ENCODE measurements at places on chromosomes 7 and 10. TPM values are rescaled to one million over a fixed set of nuclear protein-coding genes. Genes with fewer than 3 reads are reported as not detected.
A peak's percentile ranks its signal among the peaks of the same experiment; 100 is the strongest.

DNA sequence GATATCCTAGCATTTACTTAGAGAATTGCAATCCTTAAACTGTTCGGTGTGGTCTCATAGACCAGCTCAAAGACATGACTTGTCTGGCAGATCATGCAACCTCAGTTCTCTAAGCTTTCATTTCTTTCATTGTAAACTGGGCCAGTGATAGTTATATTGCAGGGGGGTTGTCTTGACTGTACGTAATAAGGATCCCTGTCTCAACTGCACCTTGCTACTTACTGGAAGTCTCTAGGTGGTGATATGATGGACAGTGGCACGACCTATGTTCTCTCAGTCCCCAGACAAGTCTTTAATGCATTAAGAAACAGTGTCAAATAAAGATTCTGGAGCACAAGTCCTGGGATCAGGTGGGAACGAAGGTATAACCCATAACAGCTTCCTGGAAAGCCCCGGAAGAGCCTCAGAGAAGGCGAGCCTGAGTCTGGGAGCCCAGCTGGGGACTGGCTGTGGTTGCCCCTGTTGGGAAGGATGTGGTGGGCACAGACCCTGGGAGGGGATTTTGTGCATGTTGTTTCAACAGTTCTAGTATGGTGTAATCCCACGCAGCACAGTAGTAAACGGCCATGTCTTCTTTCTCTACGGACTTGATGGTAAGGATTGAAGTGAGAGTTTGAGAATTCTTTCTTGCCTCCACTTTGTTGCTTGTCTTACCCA lies 26.0 kb upstream of the TARP start:
- H3K27me3 ChIP-seq: no peaks in the 10 kb centered on the region
- no peak overlapping the region for H3K4me3 ChIP-seq
- no peak for DNase-seq
- H3K27ac ChIP-seq: no peak overlapping the region

DNA sequence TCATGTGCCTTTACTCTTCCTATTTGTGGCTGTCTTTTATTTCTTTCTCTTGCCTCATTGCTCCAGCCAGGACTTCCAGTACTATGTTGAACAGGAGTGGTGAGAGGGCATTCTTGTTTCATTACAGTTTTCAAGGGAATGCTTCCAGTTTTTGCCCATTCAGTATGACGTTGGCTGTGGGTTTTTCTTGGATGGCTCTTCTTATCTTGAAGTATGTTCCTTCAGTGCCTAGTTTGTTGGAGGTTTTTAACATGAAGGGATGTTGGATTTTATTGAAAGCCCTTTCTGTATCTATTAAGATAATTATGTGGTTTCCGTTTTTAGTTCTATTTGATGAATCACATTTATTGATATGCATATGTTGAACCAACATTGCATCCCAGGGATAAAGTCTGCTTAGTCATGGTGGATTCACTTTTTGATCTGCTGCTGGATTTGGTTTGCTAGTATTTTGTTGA lies 96.8 kb downstream of the GLCCI1 start:
- DNase-seq: no peak
- H3K27ac ChIP-seq: no peak overlapping the region
- no peaks in the 10 kb centered on the region for H3K27me3 ChIP-seq
- peaks cover 6% of the 10 kb centered on the region for H3K36me3 ChIP-seq

GRCh38 chr10:43952760-43953159 lies 304.1 kb upstream of the ZNF32 start:
- DNase-seq: no peak
- H3K27me3 ChIP-seq: no peaks in the 10 kb centered on the region
- H3K4me3 ChIP-seq: no peak overlapping the region

DNA sequence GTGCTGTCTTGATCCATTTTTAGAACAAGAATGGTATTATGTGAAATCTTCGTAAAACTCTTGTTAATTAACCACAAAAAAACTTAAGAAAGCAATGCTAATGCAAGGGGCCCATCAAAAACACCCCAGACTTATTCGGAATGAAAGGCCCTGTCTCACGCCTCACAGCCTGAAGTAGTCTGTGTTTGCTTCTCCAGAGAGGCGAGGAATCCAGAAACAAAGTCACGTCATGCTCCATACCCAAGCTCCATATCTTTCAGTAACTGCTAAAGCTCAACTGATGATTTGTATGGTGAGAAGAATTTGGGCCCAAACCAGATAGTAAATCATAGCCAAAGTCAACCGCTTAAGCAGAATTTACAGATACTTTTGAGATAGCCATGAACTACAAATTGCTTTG lies 155.4 kb downstream of the ATE1 start:
- no peak overlapping the region for H3K27ac ChIP-seq
- H3K27me3 ChIP-seq: no peaks in the 10 kb centered on the region

- DNase-seq: no peak
- no peak overlapping the region for H3K27ac ChIP-seq
- no peaks in the 10 kb centered on the region for H3K27me3 ChIP-seq
- H3K4me3 ChIP-seq: no peak overlapping the region
- H3K36me3 ChIP-seq: no peaks in the 10 kb centered on the region
Measured at GRCh38 chr10:72472306-72472705, 117.6 kb upstream of the DNAJB12 start.

CHCHD3 gene
- total RNA-seq: 146 TPM

TUBB8 gene
- total RNA-seq: not detected

DNA sequence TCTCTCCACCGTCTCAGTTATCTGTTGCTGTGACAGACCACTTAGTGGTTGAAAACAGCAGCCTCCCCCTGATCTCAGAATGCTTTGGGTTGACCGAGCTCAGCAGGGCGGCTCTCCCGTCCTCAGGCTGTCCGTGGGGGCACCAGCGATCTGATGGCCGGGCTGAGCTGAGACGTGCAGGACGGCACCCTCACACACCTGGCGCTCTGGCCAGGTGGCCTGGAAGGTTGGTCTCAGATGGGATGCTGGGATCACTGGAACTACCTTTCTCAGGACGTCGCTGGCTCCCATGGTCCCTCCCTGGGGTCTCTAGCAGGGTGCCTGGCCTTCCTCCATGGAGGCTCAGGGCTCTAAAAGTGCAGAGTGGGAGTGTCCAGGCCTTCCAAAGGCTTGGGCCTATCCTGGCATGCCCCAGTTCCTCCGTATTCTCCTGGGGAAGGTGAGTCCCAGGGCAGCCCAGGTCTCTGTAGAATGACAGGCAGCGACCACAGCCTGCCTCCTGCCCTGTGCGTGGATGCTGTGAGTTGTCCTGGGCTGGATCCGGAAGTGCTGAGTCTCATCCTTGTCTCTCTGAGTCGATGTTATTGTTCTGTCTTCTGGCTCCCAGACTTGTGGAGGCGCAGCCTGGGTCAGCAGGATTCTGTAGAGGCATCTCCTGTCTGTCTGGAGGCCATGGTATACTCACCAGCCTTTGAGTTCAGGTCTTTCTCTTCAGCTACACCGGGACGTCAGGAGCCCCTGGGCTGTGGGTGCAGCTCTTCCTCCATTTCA lies 12.2 kb upstream of the PWWP2B start:
- H3K27me3 ChIP-seq: no peaks in the 10 kb centered on the region
- peaks cover 6% of the 10 kb centered on the region for H3K4me1 ChIP-seq
- no peak for DNase-seq
- no peaks in the 10 kb centered on the region for H3K36me3 ChIP-seq
- H3K27ac ChIP-seq: no peak overlapping the region

DNA sequence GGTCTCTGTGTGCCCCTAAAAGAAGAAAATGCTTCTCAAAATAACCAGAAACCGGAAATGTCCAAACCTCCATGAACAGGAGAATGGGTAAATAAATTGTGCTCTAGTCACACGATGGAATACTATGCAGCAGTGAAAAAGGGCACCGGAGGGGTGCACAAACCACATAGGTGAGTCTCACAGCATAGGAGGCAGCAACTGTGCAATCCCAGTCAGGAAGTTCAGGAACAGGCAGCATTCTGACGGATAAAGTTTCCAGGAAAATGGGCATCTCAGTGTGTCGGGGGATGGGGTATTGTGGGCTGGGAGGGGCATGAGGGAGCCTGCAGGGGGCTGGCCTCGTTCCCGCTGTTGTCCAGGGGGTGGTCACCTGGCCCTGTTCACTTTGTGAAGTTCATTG lies 63.1 kb downstream of the MICALL2 start:
- DNase-seq: no peak
- no peak overlapping the region for H3K27ac ChIP-seq
- H3K4me3 ChIP-seq: no peak overlapping the region
- peaks cover 6% of the 10 kb centered on the region for H3K27me3 ChIP-seq
- H3K36me3 ChIP-seq: no peaks in the 10 kb centered on the region

DNA sequence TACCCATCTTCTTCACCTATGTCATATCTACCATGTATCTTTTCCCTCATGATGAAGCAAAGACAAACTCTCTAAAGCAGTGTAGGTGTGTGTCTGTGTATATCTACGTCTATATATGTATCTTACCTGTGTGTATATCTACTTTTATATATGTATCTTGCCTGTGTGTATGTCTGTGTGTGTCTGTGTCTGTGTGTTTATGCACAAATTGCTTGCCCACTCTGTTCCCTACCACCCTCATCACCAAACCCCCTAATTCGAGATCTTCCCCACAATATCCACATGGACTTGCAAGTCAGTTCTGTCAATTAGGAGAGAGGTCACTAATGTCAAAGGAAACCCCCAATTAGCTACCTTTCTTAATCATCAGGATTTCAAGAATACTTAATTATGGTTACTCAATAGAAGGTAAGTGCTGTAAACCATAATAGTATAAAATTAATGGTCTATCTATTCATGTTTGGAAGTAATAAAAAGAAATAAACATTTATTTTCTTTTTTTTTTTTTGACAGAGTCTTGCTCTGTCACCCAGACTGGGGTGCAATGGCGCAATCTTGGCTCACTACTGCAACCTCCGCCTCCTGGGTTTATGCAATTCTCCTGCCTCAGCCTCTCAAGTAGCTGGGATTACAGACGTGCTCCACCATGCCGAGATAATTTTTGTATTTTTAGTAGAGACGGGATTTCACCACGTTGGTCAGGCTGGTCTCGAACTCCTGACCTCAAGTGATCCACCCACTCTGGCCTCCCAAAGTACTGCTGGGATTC lies 43.6 kb downstream of the ANKRD61 start:
- DNase-seq: no peak
- H3K36me3 ChIP-seq: no peaks in the 10 kb centered on the region
- no peaks in the 10 kb centered on the region for H3K27me3 ChIP-seq
- no peak overlapping the region for H3K4me3 ChIP-seq

GRCh38 chr7:134605978-134606923 lies 40.4 kb upstream of the BPGM start:
- H3K36me3 ChIP-seq: no peaks in the 10 kb centered on the region
- H3K4me1 ChIP-seq: no peaks in the 10 kb centered on the region
- no peak overlapping the region for H3K4me3 ChIP-seq

DNA sequence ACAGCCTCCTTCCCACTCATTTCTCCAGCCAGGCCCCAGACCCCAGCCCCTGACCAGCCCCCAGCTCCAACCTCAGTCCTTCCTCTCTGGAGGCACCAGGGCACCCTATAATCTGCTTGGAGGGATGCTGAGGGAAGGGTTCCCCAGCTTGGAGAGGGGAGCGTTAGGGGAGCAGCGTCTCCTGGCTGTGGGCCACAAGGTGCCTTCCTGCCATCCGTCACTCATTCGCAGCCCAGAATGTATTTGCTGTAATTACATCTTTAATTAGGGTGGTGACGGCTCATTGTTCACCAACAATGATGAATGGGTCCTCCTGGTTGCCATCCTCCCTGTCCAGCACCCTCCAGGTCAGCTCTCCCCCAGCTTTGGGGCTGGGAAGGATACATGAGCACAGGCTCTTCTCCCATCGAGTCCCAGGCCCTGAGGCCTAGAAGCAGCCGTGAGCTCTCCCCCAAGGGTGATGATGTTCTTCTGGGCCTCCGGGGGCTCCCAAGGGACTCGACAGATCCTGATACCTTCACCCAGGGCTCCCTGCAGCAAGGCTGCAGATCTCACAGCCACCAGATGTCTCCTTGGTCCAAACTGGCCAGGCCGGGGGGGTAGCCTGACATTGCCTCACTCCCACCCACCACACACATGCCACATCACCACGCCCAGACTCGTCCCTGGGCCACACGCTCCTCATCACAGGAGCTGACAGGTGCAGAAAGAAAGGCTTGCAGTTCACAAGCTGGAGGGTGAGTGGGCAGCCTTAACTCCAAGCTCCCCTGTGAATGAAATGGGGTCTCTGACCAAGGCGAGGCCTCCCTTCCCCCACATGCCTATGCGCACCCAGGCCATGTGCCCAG lies 26.8 kb downstream of the POLL start:
- H3K36me3 ChIP-seq: no peaks in the 10 kb centered on the region
- no peak overlapping the region for H3K27ac ChIP-seq
- no peaks in the 10 kb centered on the region for H3K27me3 ChIP-seq
- DNase-seq: no peak
- peaks cover 3% of the 10 kb centered on the region for H3K4me1 ChIP-seq
- no peak overlapping the region for H3K4me3 ChIP-seq

DNA sequence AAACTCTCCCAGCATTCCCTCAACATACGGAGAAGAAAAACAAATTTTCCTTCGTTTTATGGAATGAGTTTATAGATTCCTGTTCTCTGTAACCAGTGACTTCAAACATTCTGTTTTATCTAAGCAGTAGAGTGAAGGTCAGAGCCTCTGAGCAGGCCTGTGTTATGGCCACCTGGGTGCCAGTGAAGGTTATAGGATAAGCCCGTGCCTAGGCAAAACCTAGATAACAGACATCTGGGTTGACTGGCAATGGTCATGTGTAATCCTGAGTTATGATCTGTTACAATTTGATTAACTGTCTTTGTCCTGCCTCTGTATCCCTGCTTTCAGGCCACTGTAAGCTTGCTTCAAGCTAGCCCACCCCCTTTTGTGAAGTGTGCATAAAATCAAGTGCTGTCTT lies 8.3 kb downstream of the LSM5 start:
- H3K36me3 ChIP-seq: peaks cover 7% of the 10 kb centered on the region
- no peak overlapping the region for H3K27ac ChIP-seq
- no peaks in the 10 kb centered on the region for H3K4me1 ChIP-seq
- DNase-seq: no peak
- H3K27me3 ChIP-seq: no peaks in the 10 kb centered on the region
- H3K4me3 ChIP-seq: no peak overlapping the region

GHRHR gene
- not detected for total RNA-seq

- H3K4me1 ChIP-seq: peaks cover 76% of the 10 kb centered on the region
- H3K36me3 ChIP-seq: no peaks in the 10 kb centered on the region
- H3K4me3 ChIP-seq: peak overlapping the region; percentile 70
- H3K27me3 ChIP-seq: no peaks in the 10 kb centered on the region
- DNase-seq: peak; percentile 99
Measured at GRCh38 chr10:72320676-72321247, 34.0 kb downstream of the DNAJB12 start.

C10orf90 gene
- total RNA-seq: not detected

DNA sequence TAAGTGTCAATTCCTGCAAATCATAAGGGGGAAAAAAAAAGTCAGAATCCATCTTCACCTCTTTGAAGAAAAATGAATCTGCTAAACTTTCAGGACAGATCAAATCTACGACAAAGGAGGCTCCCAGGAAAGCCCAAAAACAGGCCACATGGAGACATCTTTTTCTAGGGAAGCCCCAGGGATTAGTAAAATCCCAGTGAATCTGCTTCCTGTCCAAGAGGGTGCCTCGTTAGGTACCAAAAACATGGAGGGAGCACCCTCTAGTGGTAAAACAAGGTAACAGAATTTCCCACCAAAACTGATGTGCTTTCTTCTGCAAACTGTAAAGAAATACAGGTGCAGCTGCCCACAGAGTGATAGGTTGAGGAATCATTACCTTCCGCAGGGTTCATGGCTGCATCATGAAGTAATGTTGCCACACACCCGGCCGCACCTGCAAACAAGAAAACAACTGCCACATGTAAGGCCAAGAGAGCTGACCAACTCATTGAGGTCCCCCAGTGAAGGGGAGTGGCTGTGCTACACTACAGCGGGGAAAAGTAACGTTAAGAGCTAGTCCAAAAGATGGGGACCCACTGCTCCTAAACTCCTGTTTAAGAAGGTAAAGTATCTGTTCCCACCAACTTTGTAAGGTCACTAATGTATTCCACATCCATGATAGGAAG lies 7.9 kb downstream of the SLC25A28 start:
- no peak overlapping the region for H3K27ac ChIP-seq
- peaks cover 15% of the 10 kb centered on the region for H3K36me3 ChIP-seq
- peaks cover 10% of the 10 kb centered on the region for H3K4me1 ChIP-seq
- peak; percentile 81 for DNase-seq

All from Karpas-422 (cell line).